ENCODE measurements at places on chromosomes 12 and 14.
A peak's percentile ranks its signal among the peaks of the same experiment; 100 is the strongest.

GRCh38 chr12:28104903-28105864 is 85.1 kb upstream of the CCDC91 start:
- no peak for DNase-seq

- DNase-seq = no peak
These were observed 2.8 kb downstream of the TMX1 start for GRCh38 chr14:51242545-51243490.

DNA sequence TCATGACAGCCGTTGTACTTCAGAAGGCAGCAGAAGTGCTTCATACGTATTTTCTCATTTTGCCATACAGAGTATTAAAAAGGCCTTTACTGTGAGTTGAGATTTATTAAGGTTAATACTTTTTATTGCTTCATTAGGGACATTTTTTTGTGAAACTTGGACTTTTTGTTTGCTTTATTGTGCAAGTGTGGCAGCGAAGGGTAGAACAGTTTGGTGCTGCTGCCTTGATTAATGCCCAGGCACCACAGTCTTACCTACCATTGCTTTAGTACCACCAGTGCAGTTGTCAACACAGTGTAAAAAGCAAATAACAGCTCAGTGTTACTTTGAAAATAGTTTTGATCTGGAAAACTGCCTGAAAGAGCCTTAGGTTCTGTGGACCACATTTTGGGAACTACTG is 147.4 kb downstream of the PCNX1 start:
- no peak for DNase-seq

- DNase-seq = no peak
These were observed 205.7 kb upstream of the NPAS3 start for GRCh38 chr14:32733015-32733414.

DNA sequence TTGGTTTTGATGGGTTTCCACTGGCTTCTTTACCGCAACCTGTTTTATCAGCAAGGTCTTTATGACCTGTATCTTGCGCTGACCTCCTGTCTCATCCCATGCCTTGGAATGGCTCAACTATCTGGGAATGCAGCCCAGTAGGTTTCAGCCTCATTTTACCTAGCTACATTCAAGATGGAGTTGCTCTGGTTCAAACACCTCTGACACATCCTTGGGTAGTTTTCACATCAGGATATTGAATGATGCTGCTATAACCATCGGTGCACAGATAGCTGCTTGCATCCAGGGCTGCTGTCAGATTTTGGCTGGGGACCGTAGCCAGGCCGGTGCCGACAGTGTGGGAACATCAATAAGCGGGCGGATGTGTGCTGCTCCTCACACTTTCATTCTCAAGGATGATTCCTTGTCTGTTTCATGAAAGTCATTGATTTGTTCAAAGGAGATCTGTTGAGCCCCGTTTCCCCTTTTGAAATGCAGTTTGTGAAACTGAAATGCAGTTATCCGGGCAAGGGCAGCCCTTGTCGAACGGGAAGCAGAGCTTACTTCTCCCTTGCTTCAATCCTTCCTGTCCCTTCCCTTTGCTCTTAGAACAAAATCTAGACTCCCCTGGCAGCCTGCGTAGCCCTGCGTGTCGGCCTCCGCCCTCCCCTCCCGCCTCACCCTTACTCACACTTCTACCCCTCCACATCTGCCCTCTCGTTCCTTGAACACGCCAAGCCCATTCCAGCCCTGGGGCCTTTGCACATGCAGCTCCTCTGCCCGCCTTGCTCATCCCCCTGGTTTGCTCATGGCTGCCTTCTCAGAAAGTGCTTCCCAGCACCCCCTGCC is 49.2 kb upstream of the NCOR2 start:
- no peak for DNase-seq

DNA sequence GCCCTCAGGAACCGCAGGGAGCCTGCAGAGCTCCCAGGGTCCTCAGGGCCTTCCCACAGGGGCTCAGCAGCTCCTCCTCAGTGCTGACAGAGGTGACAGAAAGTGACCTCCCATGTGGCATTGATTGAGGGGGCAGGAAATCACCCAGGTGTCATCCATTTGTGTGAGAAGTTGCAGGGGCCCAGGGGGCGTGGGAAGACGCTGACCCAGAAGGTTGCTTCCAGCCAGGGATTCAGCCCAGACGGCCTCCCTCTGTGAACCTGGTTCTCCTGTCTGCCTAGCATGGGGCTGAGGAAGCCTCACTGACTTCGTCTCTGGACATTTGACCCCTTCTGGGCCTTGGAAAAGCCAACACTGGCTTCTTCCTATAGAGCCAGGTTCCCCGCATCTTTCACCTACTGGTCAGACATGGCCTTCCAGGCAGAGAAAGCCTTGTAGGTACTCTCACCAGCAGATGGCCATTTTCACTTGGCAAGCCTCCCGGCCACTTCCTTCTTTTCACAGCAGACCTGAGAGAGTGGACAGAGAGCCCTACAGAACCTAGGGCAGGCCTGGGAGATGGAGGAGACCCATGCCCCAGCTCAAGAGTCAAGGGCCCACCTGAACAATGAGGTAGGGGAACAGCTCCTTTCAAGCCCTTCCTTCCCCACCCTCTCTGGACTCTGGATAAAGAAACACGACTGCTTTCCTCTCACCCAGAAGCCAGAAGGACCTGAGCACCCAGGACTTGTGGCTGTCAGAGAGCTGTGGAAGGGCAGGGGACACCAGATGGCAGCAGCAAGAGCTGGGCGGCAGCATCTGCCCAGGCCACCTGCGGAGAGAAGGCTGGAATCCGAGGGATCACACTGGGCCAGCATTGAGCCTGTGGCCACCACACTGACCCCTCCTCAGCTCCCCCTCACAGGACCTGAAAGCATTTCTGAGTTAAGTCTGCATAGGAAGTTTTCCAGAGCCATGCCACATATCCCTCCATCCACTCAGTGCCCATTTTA is 377.8 kb downstream of the DPF3 start:
- peak; percentile 80 for DNase-seq

DNA sequence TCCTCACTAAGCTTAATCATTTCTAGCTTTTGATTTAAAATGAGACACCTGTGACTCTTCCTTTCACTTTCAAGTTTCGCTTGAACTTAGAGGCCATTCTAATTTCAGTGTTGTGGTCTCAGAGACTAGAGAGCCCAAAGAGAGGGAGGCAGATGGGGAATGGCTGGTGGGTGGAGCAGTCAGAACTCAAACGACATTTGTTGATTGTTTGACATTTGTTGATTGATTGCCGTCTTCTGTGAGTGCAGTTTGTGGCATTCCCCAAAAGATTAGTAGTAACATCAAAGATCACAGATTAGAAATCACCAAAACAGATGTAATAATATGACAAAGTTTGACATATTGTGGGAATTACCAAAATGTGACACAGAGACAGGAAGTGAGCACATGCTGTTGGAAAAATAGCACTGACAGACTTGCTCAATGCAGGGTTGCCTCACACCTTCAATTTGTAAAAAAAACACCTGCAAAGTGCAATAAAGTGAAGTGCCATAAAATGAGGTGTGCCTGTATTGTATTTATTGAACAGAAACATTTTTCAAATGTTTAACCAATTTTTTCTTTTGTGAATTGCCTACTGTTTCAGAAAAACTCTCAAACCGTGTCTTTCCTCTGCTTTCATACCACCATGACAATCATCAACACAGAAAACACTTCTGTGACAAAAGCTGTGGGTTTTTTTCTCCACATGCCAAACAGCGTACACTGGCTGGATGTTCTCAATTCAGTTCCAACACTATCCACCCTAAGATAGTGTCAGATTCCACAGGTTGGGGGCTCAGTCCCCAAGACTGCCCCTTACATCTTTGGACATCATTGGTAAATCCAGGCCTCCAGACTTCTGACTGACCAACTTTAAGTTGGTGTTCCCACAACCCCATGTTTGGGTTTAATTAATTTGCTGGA is 376.3 kb upstream of the RGS6 start:
- DNase-seq = no peak

DNA sequence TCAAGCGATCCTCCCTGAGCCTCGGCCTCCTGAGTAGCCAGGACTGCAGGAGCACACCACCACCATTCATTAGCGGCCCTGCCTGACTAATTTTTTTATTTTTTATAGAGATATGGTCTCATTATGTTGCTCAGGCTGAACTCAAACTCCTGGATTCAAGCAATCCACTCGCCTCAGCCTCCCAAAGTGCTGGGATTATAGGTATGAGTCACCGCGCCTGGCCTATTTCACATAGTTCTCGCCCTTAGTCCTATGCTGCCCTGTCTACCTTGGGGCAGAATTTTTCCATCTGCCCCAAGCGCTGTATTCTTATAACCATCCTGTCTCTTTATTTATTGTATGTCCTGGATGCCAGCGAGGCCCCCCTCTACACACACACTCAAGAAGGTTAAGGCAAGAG is 50.9 kb upstream of the BCL2L14 start:
- DNase-seq = no peak

DNA sequence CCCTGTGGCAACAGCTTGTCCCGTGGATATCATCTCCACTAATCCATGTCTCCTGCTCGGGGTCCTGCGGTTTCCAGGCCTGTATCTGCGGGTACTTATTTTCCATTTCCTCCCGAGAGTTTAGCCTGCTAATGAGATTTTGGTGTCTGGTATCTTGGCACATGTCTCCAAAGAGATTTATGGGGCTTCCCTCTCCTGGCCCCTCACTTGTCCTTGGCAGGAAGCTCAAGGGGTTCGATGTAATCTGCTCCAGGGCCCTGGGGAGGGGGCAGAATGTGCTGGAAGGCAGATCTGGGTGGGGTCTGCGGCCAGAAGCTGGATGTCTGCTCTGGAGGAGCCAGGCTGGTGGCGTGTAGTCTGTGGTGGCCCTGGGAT is 85.7 kb downstream of the KIF26A start:
- DNase-seq = peak; percentile 88

DNA sequence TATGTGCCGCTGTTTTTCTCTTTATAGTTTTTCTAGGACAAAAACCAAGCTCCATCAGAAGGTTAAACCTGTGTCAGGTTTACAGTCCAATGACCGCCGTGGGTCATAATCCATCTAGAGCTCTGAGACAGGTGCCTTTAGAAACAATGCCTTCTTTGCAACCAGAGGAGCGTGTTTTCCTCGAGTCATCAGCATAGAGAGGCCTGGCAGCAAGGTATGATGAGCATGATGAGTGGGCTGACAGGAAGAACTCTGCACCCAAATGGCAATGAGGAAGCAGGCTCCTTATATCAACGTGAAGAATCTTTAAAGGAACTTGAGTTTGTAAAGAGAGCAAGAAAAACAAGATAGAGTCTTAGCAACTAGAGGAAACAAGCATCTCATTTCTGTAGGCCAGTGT is 60.5 kb upstream of the NUDT4 start:
- DNase-seq = no peak

Measured in WERI-Rb-1 (cell line).